H7 (cell line): ENCODE measurements at places on chromosomes 4 and X. TPM values are rescaled to one million over a fixed set of nuclear protein-coding genes. Genes with fewer than 3 reads are reported as not detected.

The PNMA3 gene
- 5.2 and 9.2 TPM in 2 replicates for total RNA-seq

The C4orf46 gene
- total RNA-seq = 32.9 and 35.8 TPM in 2 replicates

The LRP2BP gene
- total RNA-seq = 0.21 and 0.26 TPM in 2 replicates

The TNIP3 gene
- total RNA-seq = not detected in 2 replicates

The CXCL13 gene
- total RNA-seq = not detected in 2 replicates

The TEX11 gene
- total RNA-seq = 0.03 and 0.37 TPM in 2 replicates

The AMER1 gene
- 7.4 and 8.3 TPM in 2 replicates for total RNA-seq
